Activated naive CD8-positive, alpha-beta T cell treated with anti-CD3 and anti-CD28 coated beads for 36 hours (primary cell): ENCODE measurements at places on chromosomes 1 and 21. TPM values are rescaled to one million over a fixed set of nuclear protein-coding genes. Genes with fewer than 3 reads are reported as not detected.

DNA sequence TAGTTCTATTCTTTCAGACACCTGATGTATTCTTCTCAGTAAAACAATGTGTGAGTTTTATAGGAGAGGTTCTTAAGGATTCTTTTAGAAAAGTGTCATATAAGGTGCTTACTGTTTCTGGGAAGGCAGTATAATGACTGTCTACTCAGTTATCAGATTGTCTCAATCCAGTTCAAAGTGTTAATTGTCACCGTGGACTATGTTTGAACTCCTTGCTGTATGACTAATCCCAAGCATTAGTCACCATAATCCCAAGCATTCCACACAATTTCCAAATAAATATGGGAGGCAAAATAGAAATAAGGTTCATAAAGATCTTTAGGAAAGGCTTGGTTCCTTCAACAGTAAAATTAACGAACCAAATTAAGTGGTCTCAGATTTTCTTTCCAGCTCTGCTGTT is 342.1 kb upstream of the NR5A2 start:
- H3K27me3 ChIP-seq = peaks cover 20% of the 10 kb centered on the region
- no peak for DNase-seq
- H3K4me3 ChIP-seq = no peak overlapping the region
- H3K36me3 ChIP-seq = no peaks in the 10 kb centered on the region

The PIGP gene
- 25.1 TPM for total RNA-seq

The CCDC24 gene
- 1.0 TPM for total RNA-seq

The PADI1 gene
- not detected for total RNA-seq

- H3K36me3 ChIP-seq = no peaks in the 10 kb centered on the region
- H3K27ac ChIP-seq = no peak overlapping the region
- no peak for DNase-seq
- H3K4me3 ChIP-seq = no peak overlapping the region
Measured at GRCh38 chr1:46172321-46172720, 2.6 kb upstream of the TSPAN1 start.

The DARS2 gene
- total RNA-seq = 48.1 TPM

The TNNI3K gene
- total RNA-seq = not detected

- no peak overlapping the region for H3K27ac ChIP-seq
- H3K36me3 ChIP-seq = no peaks in the 10 kb centered on the region
- no peak overlapping the region for H3K4me3 ChIP-seq
- H3K4me1 ChIP-seq = no peaks in the 10 kb centered on the region
- H3K27me3 ChIP-seq = no peaks in the 10 kb centered on the region
Measured at GRCh38 chr1:80441664-80442063, 1359.1 kb upstream of the ADGRL2 start.

DNA sequence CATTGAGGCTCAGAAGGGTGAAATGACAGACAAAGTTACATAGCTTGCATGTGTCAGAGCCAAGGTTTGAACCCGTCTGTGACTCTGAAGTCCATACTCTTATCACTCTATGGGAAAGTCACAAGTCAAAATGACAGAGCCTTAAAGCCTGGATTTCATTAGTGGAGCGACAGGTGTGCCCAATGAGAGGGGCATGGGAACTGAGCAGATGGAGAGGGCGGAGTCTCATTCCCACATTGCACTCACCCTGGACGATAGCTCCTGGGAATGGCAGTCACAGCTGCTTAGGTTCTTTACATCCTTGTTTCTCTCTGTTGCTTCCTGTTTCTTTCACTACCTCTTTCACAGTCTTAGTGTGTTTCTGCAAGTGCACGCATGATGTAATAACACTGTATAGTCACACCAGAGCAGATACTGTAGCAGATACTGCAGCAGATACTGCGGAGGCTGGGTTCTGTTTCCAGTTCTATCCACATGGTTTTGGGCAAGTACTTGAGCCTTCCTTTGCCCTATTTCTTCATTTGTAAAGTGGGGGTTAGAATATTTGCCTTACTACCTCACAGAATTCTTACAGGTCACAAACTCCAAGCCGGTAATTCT is 127.2 kb downstream of the ZSCAN20 start:
- no peaks in the 10 kb centered on the region for H3K36me3 ChIP-seq
- no peaks in the 10 kb centered on the region for H3K4me1 ChIP-seq
- H3K27ac ChIP-seq = no peak overlapping the region
- no peak overlapping the region for H3K4me3 ChIP-seq
- H3K27me3 ChIP-seq = peaks cover 29% of the 10 kb centered on the region

- H3K4me3 ChIP-seq = no peak overlapping the region
- H3K27me3 ChIP-seq = peaks cover 8% of the 10 kb centered on the region
- H3K4me1 ChIP-seq = peaks cover 16% of the 10 kb centered on the region
- DNase-seq = no peak
Measured at GRCh38 chr1:182146286-182146685, 84.8 kb upstream of the ZNF648 start.

- no peak overlapping the region for H3K4me3 ChIP-seq
- H3K27me3 ChIP-seq = no peaks in the 10 kb centered on the region
- H3K4me1 ChIP-seq = peaks cover 29% of the 10 kb centered on the region
- DNase-seq = no peak
Measured at GRCh38 chr21:29064850-29065481, 8.5 kb downstream of the CCT8 start.

GRCh38 chr1:93659822-93660503 is 21.7 kb downstream of the BCAR3 start:
- DNase-seq = no peak
- no peak overlapping the region for H3K4me3 ChIP-seq
- peaks cover 4% of the 10 kb centered on the region for H3K27me3 ChIP-seq
- no peaks in the 10 kb centered on the region for H3K4me1 ChIP-seq

The NCMAP gene
- total RNA-seq = 0.21 TPM

DNA sequence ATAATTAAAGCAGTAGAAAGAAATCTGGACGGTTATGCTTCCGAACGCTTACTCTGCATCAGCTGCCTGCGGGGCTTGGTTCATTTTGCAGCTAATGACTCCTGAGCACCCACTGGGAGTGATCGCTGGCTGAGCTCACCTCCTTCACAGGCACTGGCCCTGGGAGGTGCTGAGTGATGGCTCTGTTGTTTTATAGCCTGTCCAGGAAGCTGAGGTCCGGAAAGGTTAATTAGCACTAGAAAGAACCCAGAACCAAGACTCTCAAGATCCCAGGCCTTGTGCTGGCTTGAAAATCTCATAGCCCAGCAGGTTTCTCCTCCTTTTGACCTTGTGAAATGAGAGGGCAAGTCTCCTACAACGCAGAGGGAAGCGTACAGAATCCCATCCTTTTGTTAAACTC is 226.2 kb downstream of the AJAP1 start:
- H3K4me1 ChIP-seq = no peaks in the 10 kb centered on the region
- H3K36me3 ChIP-seq = no peaks in the 10 kb centered on the region
- no peak overlapping the region for H3K4me3 ChIP-seq
- peaks cover 32% of the 10 kb centered on the region for H3K27me3 ChIP-seq
- no peak overlapping the region for H3K27ac ChIP-seq

GRCh38 chr1:187630653-187631380 is 802.1 kb downstream of the PLA2G4A start:
- no peaks in the 10 kb centered on the region for H3K4me1 ChIP-seq
- H3K27ac ChIP-seq = no peak overlapping the region
- no peaks in the 10 kb centered on the region for H3K36me3 ChIP-seq
- DNase-seq = no peak
- H3K4me3 ChIP-seq = no peak overlapping the region
- no peaks in the 10 kb centered on the region for H3K27me3 ChIP-seq

GRCh38 chr1:156767879-156768604 is 707 bp downstream of the PRCC start:
- H3K4me3 ChIP-seq = no peak overlapping the region
- no peak for DNase-seq
- H3K4me1 ChIP-seq = peaks cover 47% of the 10 kb centered on the region
- no peaks in the 10 kb centered on the region for H3K27me3 ChIP-seq
- H3K36me3 ChIP-seq = peaks cover 37% of the 10 kb centered on the region

GRCh38 chr1:245298781-245299180 is 144.0 kb downstream of the KIF26B start:
- DNase-seq = no peak
- H3K4me1 ChIP-seq = no peaks in the 10 kb centered on the region
- peaks cover 16% of the 10 kb centered on the region for H3K27me3 ChIP-seq
- no peak overlapping the region for H3K4me3 ChIP-seq
- H3K27ac ChIP-seq = no peak overlapping the region
- no peaks in the 10 kb centered on the region for H3K36me3 ChIP-seq

The BRDT gene
- not detected for total RNA-seq

GRCh38 chr1:182561456-182561855 is 27.6 kb downstream of the RNASEL start:
- DNase-seq = no peak
- H3K27me3 ChIP-seq = no peaks in the 10 kb centered on the region
- H3K36me3 ChIP-seq = no peaks in the 10 kb centered on the region
- no peak overlapping the region for H3K27ac ChIP-seq
- H3K4me1 ChIP-seq = no peaks in the 10 kb centered on the region

DNA sequence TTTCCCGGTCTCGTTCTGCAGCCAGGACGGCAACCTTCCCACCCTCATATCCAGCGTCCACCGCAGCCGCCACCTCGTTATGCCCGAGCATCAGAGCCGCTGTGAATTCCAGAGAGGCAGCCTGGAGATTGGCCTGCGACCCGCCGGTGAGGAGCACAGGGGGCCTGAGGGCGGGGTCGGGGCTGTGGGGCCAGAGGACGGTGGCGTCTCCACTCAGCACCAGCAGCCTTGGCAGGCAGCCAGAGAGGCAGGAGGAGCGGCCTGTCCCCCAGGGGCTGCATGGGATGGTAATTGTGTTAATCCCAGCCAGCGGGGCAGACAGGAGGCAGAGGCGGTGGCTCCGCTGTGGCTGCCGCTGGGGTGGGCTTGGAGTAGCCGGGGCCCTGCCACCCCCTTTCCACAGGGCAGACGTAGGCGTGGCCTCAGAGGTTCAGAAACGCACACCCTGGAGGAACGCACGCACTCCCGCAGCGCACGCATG is 12.1 kb downstream of the SAMD11 start:
- no peak overlapping the region for H3K27ac ChIP-seq
- no peak overlapping the region for H3K4me3 ChIP-seq
- no peak for DNase-seq
- no peaks in the 10 kb centered on the region for H3K36me3 ChIP-seq
- H3K4me1 ChIP-seq = peaks cover 5% of the 10 kb centered on the region
- H3K27me3 ChIP-seq = peaks cover 55% of the 10 kb centered on the region

DNA sequence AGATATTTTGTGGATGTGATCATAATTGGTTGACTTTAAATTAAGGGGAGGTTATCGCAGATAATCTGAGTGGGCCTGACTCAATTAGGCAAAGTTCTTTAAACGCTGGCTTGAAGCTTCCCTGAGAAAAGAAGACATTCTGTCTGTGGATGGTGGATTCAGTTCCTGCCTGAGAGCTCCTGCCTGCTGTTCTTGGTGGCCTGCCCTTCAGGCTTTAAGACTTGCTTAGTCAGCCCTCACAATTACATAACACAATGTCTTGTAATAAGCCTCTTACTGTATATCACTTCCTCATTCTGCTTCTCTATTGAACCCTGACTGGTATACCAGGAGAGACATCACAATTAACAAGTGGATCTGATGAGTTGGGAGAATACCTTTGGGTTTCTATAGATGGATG is 50.2 kb downstream of the KCNJ6 start:
- no peaks in the 10 kb centered on the region for H3K36me3 ChIP-seq
- H3K27ac ChIP-seq = no peak overlapping the region
- no peak overlapping the region for H3K4me3 ChIP-seq
- no peak for DNase-seq

- no peaks in the 10 kb centered on the region for H3K36me3 ChIP-seq
- DNase-seq = no peak
- no peak overlapping the region for H3K27ac ChIP-seq
- H3K4me3 ChIP-seq = no peak overlapping the region
- H3K4me1 ChIP-seq = peaks cover 3% of the 10 kb centered on the region
Measured at GRCh38 chr1:221279146-221279545, 399.9 kb downstream of the HLX start.

GRCh38 chr1:43632135-43632670 is 17.7 kb upstream of the KDM4A start:
- no peaks in the 10 kb centered on the region for H3K36me3 ChIP-seq
- no peak for DNase-seq
- no peaks in the 10 kb centered on the region for H3K4me1 ChIP-seq
- H3K4me3 ChIP-seq = no peak overlapping the region
- no peaks in the 10 kb centered on the region for H3K27me3 ChIP-seq
- no peak overlapping the region for H3K27ac ChIP-seq

- no peak overlapping the region for H3K27ac ChIP-seq
- H3K4me3 ChIP-seq = no peak overlapping the region
- H3K36me3 ChIP-seq = peaks cover 11% of the 10 kb centered on the region
Measured at GRCh38 chr1:35475856-35476674, 81.1 kb downstream of the KIAA0319L start.

The CHIT1 gene
- 0.56 TPM for total RNA-seq

DNA sequence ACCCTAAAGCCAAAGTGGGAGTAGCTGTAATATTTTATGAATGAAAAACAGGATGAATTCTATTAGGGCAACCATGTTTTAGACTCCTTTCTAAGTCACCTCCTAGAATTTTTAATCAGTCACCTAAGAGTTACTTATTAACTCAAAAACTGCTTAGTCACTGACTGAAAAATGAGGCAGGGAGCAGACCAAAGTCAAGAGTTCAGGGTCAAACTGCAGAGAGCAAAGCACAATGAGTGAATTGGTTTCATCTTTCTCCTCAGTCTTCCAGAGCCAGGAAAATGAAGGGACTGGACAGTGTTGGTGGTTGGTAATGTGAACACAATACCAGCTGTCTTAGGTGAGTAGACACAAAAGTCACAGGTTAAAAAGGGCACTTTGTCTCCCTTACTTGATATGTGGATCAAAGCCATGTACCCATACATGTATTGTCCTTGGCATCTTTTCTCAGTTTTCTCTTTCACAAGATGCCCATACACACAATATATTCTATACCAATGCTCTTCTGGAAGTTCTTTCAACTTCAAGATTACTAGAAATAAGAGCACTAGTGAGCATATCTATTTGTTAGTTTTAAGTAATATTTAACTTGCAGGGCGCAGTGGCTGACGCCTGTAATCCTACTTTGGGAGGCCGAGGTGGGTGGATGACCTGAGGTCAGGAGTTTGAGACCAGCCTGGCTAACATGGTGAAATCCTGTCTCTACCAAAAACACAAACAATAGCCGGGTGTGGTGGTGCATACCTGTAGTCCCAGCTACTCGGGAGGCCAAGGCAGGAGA is 42.2 kb downstream of the ATP1B1 start:
- peaks cover 3% of the 10 kb centered on the region for H3K36me3 ChIP-seq
- no peak overlapping the region for H3K27ac ChIP-seq
- no peaks in the 10 kb centered on the region for H3K4me1 ChIP-seq
- H3K27me3 ChIP-seq = no peaks in the 10 kb centered on the region

The RGL1 gene
- total RNA-seq = 1.6 TPM

DNA sequence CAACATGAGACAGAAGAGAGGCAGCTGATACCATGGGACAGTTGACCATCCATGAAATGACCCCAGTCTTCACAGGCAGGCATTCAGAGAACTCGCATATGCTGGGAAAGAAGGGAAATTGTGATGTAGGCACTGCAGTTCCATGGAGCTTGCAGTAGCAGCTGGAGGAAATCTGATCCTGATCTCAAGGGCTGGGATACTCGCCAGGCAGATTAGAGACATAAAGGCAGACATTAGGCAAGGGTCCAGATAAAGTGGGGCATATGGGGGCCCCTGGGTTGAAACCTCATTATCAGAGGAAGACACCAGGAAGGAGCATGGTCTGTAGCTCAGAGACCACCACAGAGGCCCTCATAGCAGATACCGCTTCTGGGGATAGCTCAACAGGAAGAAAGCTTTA is 48.7 kb upstream of the TNR start:
- no peak for DNase-seq
- H3K4me1 ChIP-seq = no peaks in the 10 kb centered on the region
- no peaks in the 10 kb centered on the region for H3K36me3 ChIP-seq
- H3K27ac ChIP-seq = no peak overlapping the region
- H3K27me3 ChIP-seq = peaks cover 24% of the 10 kb centered on the region
